T-cell (primary cell): ENCODE measurements at places on chromosomes 2 and 18.

DNA sequence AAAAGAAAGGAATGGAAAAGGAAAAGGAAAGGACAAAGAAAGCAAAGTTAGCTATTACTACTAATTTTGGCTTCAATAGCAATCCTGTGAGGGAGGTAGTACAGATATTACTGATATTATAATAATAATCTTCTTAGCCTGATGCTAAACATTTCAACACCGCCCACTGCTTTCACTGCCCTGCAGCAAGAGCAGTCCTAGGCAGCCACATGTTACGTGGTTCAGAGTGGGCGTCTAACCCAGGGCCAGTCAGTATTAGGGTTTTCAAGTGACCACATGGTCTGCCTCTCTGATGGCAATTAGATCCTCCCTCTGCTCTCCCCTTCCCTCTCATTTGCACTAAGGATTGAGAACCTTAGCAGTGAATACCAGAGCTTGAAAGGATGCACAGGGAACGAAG lies 83.7 kb upstream of the ZNF397 start:
- DNase-seq: no peak

DNA sequence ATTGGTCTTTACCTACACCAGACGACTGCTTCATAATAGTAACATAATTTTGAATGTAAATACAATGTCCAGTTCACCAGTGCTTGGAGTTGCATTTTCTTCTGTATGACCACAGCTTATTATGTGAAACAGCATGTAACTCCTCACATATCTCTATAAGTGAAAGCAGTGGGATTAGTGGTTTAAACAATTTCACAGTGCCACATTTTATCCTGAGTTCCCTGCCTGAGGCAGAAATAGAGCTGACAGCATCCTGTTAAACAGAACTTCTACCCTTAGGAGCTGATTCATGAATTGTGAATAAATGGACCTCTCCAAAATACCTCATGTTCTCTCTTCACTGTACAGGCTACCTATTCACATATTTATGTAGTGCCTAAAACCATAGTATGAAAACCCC lies 542.3 kb upstream of the VWC2L start:
- DNase-seq: no peak

DNA sequence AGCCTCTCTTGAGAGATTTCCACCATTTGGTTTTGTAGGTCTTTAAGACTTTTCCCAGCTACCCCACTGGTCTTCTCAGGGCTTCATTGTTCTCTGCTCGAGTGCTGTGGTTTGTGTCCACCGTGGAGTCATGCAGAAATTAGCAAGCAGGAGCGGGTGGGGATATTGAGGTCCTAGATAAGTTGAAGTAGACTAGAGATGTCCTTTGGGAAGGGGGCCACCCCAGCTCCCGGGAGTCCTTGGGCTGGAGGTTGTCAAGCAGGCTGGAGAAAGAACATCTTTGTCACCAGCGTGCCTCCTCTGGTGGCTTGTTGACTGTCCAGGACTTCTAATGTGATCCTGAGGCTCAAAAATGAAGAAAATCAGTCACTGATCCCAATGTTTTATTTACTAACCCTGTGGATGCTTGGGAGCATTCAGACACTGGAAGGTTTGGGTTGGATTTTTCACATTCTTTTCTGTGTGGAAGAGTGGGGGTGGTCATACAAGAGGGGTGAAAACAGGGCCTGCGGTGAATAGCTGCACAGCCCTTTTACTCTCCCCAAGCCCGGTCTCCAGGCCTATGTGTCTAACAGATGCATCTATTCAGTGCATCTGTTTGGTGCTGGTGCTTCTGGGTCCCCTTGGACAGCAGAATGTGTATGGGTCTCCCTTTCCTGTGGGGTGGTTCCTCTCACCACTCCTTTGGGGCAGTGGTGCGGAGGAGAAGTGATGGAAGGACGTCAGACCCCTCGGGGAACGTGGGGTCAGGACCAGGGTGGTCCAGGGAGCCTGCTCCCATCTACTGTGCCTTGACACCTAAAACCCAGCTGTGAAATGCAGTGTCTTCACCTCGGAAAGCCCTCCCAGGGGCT lies 208.1 kb downstream of the KLHL29 start:
- no peak for DNase-seq

- DNase-seq: no peak
Measured at GRCh38 chr2:100411841-100412292, 5.6 kb downstream of the CHST10 start.

- no peak for DNase-seq
Measured at GRCh38 chr18:5300476-5301010, 5.0 kb upstream of the ZBTB14 start.

DNA sequence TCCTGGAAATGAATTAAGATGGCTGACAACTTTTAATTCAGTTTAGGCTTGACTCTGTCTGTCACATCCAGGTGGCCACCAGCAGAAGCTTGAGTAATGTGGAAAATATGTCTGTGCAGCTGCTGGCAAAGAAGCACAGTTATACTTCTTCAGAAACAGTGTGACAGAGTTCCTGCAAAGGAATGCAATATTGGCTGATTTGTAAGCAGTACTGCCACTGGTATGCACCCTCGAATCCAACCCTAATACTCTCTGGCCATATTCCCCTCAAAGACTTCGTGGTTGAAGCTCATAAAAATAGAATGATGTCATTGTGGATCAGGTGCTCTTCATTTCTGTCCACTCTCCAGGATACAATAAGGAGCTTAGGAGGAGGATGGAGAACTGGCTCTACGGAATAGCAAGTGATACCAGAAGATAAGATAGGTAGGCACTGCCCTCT lies 86.2 kb downstream of the METTL8 start:
- no peak for DNase-seq

DNA sequence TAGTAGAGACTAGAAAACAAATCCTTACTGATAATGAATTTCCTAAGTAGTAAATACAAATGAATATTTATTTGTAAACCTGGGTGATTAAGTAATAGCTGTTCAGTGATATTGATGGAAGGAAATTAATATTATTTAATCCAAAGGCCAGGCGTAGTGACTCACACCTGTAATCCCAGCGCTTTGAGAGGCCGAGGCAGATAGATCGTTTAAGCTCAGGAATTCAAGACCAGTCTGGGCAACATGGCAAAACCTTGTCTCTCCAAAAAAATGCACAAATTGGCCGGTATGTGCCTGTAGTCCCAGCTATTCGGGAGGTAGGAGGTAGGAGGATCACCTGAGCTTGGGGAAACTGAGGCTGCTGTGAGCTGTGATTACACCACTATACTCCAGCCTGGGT lies 228.2 kb downstream of the NEDD4L start:
- no peak for DNase-seq

DNA sequence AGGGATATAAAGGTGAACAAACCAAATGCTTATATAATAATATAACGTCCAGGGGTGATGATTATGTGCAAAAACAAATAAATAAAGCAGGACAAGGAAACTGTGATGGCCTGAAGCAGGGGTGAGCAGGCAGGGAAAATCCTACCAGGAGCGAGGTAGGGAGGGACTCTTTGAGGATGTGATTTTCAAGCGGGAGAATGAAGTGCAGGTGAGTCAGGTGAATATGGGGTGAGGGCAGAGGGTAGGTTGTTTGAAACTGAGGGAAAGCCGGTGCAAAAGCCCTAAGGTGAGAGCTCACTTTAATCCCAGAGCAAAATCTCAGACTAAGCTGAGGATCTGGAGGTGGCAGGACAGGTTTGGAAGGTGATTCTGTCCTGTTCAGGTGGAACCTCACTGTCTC lies 40.7 kb downstream of the CYP26B1 start:
- no peak for DNase-seq

DNA sequence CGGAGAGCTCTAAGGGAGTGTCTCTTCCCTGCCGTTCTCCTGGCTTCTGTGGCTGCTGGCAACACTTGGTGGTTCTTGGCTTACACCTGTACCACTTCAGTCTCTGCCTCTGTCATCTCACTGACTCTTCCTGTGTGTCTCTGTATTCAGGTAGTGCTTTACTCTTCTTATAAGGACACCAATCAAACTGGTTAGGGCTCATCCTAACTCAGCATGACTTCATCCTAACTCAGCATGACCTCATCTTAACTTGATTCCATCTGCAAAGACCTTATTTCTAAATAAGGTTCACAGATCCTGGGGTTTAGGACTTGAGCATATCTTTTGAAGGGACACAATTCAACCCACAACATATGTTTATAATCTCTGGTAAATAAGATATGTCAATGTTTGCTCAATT lies 51.6 kb upstream of the DSEL start:
- DNase-seq: no peak

GRCh38 chr2:190627448-190628412 lies 21.2 kb upstream of the NAB1 start:
- no peak for DNase-seq

- DNase-seq: no peak
Measured at GRCh38 chr2:20594957-20595356, 55.9 kb downstream of the HS1BP3 start.

- DNase-seq: no peak
Measured at GRCh38 chr2:152083202-152083875, 15.5 kb downstream of the CACNB4 start.

GRCh38 chr2:82256983-82257632 lies 1952.6 kb upstream of the LRRTM1 start:
- DNase-seq: no peak

DNA sequence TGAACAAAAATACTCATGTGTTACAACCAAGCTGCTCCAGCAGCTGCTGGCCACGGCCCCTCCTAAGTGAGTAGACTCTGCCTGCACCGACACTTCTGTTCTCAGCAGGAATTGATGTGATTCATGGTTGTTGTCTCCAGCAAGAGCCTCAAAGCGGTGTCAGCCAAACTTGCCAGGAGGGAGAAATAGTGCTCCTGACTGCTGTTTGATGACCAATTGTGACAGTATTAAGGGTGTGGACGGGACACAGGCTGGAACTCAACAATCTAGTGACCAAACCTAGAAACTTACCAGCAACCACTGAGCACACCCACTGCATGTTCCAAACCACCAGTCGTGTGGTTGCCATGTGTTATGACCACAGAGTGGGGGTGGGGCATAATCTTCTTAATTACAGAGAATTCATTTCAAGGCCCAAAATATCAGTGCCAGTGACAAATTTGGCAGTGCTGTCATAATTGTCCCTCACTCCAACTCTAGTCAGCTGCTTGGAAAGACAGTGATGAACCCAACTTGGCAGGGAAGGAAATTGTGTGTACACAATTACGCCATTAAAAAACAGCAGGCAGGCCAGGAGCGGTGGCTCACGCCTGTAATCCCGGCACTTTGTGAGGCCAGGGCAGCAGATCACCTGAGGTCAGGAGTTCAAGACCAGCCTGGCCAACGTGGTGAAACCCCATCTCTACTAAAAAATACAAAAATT lies 30.4 kb downstream of the FBLN7 start:
- no peak for DNase-seq

- no peak for DNase-seq
Measured at GRCh38 chr2:12964904-12965539, 248.3 kb downstream of the TRIB2 start.
